PC-3 (cell line): ENCODE measurements at places on chromosomes 12 and 14. TPM values are rescaled to one million over a fixed set of nuclear protein-coding genes. Genes with fewer than 3 reads are reported as not detected.

Gene PLEKHD1
- 0.15 and 0.35 TPM in 2 replicates for total RNA-seq

DNA sequence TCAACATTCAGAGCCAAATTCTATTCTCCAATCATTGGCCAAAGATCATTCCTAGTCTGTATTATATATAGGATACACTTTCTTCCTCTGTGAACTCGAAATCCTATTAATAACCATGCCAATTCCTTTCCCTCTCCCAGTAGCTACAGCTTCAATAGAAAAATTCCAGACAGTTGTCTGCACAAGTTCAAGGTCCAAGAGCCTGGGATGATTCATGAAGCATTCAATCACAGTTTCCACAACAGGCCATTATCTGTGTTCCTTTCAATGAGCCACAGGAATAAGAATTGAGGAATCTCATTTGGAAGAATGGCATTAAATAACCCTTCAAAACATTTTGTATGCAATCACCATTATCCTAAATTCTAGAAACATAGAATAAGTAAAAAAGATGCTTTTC lies 437.4 kb downstream of the RMST start:
- DNase-seq, result no peak

GRCh38 chr12:104381731-104382480 lies 74.8 kb upstream of the CHST11 start:
- peak; percentile 96 for DNase-seq

Gene STAC3
- 1.4 and 1.8 TPM in 2 replicates for total RNA-seq

Gene CCDC197
- total RNA-seq, result not detected in 2 replicates

- no peak for DNase-seq
These were observed 8.4 kb upstream of the MYF6 start for GRCh38 chr12:80698847-80699542.

- peak; percentile 97 for DNase-seq
These were observed 874.9 kb downstream of the NRXN3 start for GRCh38 chr14:79044894-79045624.

DNA sequence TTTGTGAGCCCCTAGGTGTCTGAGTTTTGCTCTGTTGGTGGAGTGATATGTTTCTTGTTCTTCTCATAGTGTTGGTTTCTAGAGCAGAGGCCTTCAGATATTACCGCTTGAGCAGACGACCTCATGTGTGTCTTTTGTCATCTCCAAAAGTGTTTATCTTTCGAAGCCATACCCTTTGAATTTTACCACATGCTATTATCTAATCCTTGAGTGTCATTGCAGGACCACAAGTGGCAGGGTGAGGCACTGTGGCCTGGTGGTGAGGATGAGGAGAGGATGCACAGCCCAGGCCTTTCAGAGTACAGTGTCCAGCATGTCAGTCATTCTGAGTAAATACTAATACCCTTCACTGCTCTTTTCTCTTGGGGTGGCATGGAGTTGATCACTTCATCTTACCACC lies 57.2 kb upstream of the CISTR start:
- DNase-seq, result no peak

Gene RGS6
- not detected in 2 replicates for total RNA-seq

DNA sequence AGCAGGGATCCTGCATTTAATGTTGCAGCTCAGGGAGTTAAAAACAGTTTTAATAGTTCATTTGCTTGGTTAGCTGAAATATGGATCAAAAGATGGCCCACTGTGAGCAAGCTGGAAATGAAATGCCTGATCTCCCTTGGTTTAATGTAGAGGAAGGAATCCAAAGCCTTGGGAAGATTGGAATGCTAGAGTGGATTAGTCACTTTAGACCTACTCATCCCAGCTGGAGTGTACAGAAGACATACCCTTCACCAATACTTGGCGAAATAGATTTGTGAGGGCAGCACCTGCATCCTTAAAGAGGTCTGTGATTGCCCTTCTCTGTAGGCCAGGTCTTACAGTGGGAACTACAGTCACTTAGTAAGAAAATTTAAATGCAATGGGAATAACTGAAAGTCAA lies 58.0 kb upstream of the KRAS start:
- peak; percentile 7 for DNase-seq

Gene ISCA2
- total RNA-seq, result 30.1 and 32.3 TPM in 2 replicates

GRCh38 chr12:112096667-112097066 lies 11.9 kb downstream of the NAA25 start:
- peak; percentile 100 for DNase-seq

DNA sequence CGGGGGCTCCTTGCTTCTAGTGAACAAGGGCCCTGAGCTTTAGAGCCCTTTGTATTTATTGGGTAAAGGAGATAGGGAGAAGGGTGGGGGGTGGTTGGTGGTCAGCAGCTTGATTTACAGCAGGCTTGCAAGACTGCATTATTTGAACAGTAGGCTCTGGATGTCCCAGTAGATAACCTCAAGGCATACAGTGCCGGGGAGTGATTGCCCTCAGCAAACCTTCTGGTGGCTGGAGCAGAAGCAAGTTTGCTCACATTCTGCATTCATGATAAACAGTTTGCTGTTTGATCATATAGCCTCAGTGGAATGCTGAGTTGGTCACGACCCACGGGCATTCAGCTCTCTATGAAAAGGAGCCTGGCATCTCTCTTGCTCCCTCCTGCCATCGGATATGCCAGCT lies 16.5 kb upstream of the MAPKAPK5 start:
- no peak for DNase-seq

- no peak for DNase-seq
These were observed 6.5 kb downstream of the GLRX5 start for GRCh38 chr14:95541346-95541745.

DNA sequence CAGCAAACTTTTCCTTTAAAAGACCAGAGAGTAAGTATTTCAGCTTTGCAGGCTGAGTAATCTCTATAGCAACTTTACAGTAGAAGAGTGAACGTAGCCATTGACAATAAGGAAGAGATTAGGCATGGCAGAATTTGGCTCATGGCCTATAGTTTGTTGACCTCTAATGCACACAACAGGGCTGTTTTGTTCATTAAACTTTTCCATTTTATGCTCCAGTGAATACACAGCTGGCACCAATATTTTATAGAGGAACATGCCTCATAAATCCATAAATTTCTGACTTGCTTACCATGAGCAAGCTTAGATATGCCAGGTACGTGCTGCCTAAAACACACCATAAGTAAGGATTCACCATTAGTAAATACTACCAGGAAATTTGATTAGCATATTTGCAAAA lies 609.0 kb upstream of the STXBP6 start:
- DNase-seq, result no peak

Gene SLCO1A2
- not detected in 2 replicates for total RNA-seq

DNA sequence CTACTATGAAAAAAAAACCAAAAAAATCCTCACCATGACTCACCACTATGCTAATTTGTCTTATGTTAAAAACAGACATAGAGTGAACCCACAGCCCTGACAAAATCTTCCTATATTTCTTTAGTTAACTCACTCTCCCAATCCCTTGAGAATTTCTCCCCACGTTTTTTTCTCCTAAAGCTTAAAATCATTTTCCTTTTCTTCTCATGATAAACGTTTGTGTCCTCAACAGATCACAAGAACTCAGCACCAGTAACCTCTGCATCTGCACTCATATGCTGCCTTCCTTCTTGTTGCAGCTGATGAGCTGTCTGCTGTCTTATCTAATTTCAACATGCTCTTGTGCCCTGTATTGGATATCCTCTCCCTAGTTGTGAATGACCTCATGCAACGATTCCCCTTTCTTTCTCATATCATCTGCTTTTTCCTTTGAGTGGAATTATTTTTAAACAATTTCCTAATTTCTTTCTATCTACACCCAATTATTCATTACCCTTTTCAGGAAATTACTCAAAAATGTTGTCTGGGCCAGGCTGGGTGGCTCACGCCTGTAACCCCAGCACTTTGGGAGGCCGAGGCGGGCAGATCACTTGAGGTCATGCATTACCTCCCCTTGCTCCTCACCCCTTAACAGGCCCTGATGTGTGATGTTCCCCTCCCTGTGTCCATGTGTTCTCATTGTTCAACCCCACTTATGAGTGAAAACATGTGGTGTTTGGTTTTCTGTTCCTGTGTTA lies 427.5 kb upstream of the MGAT4C start:
- DNase-seq, result no peak

Gene IFNG-AS1
- not detected in 2 replicates for total RNA-seq

DNA sequence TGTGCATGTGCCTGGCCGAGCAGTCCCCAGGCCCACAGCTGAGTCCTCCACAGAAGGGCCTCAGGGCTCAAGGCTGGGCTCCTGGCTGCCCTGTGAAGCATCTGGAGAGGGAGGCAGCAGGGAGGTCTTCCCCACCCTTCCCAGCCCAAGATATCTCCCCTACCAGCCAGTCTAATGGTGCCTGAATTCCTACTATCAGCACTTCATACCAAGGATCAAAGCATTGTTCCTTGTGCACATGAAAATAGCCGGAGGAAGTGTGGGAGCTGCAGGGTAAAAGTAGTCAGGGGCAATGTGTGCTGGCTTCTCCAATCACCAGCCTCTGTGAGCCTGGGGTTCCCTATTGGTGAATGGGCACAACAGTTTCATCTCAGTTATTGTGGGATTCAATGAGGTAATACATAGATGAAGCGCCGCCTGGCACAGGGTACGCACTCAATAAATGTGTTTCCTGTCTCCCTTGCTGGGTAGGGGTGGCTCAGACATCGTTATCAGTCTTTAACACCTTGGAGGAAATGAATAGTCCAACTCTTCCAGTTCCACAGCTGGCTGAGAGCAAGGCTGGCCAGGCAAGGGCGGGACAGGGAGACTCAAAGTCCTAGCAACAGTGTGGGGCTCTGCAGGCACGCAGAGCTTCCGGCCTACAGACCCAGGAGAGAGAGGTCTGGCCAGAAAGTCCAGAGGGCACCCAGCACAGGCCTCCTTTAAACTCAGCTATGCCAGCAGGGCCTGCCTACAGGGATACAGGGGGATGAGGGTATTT lies 39.1 kb upstream of the PNMA1 start:
- no peak for DNase-seq

Gene CD163L1
- 0.35 and 0.66 TPM in 2 replicates for total RNA-seq

- DNase-seq, result no peak
These were observed 130.8 kb upstream of the PLEKHG7 start for GRCh38 chr12:92571844-92572543.

Gene CLEC9A
- not detected in 2 replicates for total RNA-seq
